Spinal cord (tissue), 10 donors: ENCODE measurements at places on chromosomes 11 and 22. TPM values are rescaled to one million over a fixed set of nuclear protein-coding genes. Genes with fewer than 3 reads are reported as not detected.

Gene POU2F3
- not detected for total RNA-seq

Gene FOLR1
- 172 TPM for total RNA-seq

DNA sequence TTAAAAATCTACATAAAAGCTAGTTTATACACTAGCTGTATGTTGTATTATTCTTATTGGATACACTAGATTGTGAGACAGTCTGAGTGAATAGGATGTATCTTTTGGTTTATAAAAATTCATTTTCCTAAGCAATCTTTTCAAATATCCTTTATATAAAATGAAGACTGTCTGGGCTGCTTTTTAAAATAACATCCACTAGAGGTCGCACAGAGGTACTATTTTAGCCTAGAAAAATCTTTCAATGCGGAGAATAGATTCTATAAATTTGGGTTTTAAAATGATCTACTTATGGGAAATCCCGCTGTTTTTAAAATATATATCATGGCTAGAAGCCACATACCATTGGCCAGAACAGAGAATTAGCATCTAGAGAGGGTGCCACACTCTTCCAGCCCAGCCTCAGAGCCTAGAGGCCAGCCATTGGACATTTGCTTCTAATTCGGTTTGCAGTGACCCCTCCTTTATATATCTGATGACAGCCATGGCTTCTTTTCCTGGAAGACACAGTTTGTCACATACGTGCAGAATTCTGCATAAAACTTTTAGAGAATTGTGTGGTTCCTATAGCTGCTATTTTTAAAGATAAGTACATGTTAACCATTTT lies 7.3 kb downstream of the C11orf97 start:
- DNase-seq, result no peak

Gene ALDH3B1
- 2.9 TPM for total RNA-seq

Gene SMC1B
- total RNA-seq, result 0.11 TPM

- no peak for DNase-seq
Measured at GRCh38 chr22:49023161-49023878, 804.4 kb downstream of the BRD1 start.

Gene PRPF19
- 49.0 TPM for total RNA-seq

DNA sequence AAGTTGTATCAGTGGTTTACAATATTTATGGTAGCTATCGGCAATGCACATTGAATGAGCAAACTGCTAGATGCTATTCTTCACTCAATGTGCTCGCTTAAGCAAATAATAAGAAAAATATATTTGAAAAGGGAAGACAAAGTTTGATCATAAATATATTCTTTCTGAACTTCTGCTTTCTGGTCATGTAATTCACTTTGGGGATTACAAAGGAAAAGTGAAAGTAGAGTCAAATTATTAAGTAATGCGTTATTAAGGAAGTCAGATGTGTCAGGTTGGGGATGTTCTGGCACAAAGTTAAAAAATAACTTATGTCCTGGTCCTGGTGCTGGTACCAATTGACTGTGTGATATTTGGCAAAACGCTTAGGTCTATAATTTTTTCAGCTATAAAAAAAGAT lies 98.0 kb upstream of the TRIM77 start:
- DNase-seq, result no peak

- no peak for DNase-seq
Measured at GRCh38 chr11:61009392-61010275, 38.2 kb downstream of the CD6 start.

- DNase-seq, result no peak
Measured at GRCh38 chr11:134037046-134037908, 31.6 kb upstream of the JAM3 start.

DNA sequence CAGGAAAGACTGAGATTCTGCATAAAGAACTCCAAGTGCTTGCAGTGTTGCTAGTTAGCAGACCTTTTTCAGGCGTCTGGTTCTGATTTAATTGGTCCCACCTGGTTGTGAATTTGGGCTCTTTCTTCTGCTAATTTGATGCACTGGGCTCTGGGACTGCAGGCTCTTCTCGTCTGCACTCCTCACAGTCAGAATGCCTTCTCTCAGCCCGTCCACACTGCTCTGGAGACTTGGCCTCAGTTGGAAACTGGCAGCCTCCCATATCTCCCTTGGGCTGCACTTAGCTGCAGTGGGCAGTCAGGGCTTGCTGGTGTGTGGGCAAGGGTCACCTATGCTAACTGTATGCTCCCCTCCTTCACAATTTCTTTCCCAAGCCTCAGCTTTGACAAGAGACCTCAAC lies 1.5 kb downstream of the TRIM6 start:
- DNase-seq, result no peak

DNA sequence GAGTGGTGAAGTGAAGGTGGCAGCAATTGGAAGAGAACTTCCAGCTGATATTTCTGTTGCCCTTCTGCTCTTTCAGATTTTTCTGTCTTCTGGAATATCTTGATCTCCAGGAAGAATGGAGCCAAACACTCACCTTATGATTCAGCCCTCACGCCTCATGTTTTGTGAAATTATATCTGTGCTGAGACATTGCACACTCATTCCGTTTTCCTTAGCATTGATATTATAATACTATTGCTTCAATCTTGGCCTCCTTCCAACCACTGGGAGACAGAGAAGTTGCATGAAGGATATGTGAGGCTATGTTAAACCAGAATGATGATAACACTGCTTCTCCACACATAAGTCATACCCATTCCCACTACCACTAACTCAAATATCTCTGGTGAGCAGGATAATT lies 177.9 kb downstream of the ETS1 start:
- no peak for DNase-seq

GRCh38 chr11:35763765-35764164 lies 101.2 kb downstream of the TRIM44 start:
- DNase-seq, result no peak

GRCh38 chr11:121449626-121450025 lies 2.5 kb upstream of the SORL1 start:
- DNase-seq, result no peak

DNA sequence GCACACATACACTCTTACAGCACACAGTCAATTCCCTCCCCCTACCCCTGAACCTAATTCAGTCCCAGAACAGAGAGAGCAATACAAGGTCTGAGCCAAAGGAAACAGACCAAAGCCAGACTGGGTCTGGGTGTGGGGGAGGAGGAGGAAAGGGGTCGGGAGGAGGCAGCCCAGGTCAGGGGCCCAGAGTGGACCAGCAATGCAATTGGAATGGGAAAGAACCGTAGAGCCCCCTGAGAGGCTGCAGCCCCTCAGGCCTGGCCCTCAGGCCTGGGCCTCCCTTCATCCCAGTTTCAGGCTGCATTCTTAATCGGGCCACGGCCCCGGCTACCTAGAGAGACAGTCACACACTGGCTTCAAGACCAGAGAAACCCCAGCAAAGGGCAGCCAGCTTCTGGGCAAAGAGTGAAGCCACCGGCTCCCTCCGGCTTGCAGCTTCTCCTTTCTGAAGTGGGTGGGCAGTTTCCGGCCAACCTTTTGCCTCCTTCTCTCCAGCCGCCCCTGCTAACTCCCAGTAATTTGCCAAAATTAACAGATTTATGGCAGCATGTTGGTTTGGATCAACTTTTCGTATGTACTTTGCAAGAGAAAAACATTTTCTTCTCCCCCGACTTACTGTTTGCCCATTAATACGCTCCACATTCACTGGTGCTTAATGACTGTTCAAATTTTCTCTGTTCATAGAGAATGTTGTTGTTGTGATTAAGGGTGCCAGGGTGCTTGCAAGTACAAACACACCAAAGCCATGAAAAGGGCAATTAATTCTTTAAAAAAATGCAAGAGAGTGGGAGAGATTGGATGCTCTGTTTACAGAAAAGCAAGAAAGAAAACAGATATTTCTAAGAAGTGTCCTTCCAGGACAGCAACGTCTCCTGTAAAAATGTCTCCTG lies 488.3 kb downstream of the MN1 start:
- no peak for DNase-seq

Gene DCHS1
- total RNA-seq, result 43.6 TPM

Gene KCNQ1OT1
- 9.8 TPM for total RNA-seq

Gene TMEM151A
- total RNA-seq, result 18.2 TPM

DNA sequence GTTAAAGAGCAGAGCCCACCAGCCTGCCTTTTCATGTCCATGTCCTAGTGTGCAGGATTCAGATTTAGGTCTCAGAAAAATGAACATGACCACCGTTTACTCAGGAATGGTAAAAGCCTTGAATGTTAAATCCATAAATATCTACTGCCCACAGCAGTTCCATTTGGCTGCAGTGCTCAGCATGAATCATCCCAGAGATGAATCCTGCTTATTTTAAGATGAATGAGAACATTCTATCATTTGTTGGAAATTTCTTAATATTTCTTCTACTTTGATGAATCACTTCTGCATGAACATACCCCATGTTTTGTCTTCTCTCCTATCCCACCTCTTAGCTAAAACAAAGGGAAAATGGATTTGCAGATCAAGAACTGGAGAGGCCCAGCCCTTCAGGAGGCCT lies 47.5 kb upstream of the AQP11 start:
- DNase-seq, result no peak

Gene MN1
- total RNA-seq, result 24.6 TPM

DNA sequence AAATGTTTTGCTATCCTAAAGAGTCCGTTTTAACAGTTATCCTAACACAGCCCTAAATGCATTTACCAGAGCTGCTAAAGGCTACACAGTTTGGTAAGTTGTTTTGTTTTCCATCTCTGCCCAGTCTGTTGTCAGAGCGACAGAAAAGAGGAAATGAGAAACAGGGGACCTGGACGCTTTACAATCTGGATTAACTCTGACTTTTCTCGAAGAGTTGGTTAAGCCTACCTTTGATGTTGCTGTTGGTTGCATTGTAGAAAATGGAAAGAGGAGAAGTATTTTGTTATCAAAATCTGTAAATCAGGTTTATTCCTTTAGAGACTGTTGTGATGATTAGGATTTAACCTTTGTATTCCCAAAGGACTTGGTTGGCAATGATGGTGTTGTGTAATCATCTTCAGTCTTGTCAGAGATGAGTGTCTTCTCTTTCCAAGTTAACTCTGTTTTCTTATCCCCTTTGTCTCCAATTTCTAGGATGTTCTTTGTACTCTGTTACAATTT lies 481 bp downstream of the ANGPTL5 start:
- peak; percentile 36 for DNase-seq

DNA sequence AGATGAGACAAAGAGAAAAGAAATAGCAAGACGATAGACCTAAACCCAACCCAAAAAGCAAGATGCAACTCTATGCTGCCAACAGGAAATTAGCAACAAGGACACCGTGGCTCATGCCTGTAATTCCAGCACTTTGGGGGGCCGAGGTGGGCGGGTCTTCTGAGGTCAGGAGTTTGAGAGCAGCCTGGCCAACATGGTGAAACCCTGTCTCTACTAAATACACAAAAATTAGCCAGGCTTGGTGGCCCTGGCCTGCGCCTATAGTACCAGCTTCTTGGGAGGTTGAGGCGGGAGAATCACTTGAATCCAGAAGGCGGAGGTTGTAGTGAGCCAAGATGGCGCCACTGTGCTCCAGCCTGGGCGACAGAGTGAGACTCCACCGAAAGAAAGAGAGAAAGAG lies 24.3 kb upstream of the IL10RA start:
- no peak for DNase-seq
